Stimulated activated CD4-positive, alpha-beta T cell treated with anti-CD3 and anti-CD28 coated beads, Interleukin-1b, Interleukin-23, amount 100 ng/mL, for 4 hours (primary cell): ENCODE measurements at places on chromosomes 2 and 18.

GRCh38 chr18:31679791-31680432, 4.5 kb downstream of the B4GALT6 start:
- DNase-seq = no peak

DNA sequence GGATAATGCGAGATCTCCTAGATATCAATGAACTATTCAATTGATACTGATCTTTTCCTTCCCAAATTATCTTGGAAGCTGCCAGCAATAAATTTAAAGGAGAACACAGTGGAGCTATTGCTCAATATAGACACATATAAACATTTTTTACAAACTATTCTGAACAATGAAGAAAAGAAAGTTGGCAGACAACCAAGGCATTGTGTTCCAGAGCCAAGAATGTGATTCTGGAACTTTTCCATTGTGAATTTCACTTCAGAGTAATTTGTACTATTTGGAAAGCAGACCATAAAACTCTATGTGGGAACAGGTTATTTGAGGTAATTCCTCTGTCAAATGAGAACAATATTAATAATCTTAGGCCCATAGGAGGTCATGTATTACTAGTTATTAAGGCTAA, 588.2 kb downstream of the IRS1 start:
- no peak for DNase-seq

GRCh38 chr2:186099826-186100225, 361.2 kb downstream of the FSIP2 start:
- no peak for DNase-seq

GRCh38 chr2:134465228-134466105, 211.6 kb downstream of the MGAT5 start:
- no peak for DNase-seq

GRCh38 chr2:127511917-127512316, 14.4 kb downstream of the IWS1 start:
- no peak for DNase-seq

DNA sequence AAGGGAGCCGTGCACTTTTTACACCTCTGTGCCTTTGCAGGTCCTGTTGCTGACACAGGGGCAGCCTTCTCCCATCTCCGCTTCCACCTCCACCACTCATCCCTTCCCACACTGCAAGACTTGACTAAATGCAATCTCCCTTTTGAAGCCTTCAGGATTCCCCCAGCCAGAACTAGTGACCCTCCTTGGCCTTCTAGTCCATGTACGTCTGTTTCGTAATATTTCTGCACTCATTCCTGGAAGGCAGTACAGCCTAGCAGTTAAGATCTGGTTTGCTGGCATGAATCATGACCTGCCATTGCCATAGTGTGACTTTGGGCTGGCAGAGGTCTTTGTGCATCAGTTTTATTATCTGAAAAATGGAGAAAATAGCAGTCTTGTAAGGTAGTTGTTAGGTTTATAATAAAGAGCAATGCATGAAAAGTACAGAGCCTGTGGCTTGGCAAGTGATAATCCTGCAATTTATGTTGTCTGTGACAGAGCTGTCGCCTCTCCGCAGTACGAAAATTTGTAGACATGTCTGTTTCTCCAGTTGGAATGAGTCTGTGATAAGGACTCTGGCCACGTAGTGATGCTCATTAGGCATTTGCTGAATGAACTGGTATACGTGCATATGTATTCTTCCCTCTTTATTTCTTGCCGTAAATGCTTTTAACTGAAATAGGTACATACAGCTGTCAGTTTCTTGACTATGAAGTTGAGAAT, 36.7 kb downstream of the NCK2 start:
- no peak for DNase-seq

- no peak for DNase-seq
Measured at GRCh38 chr2:43303889-43304288, 77.5 kb upstream of the ZFP36L2 start.

GRCh38 chr2:217421834-217422233, 562.0 kb upstream of the TNP1 start:
- DNase-seq = no peak

- DNase-seq = no peak
Measured at GRCh38 chr18:59646228-59646962, 50.8 kb downstream of the CCBE1 start.

GRCh38 chr18:54734059-54734458, 94.2 kb upstream of the RAB27B start:
- DNase-seq = no peak

DNA sequence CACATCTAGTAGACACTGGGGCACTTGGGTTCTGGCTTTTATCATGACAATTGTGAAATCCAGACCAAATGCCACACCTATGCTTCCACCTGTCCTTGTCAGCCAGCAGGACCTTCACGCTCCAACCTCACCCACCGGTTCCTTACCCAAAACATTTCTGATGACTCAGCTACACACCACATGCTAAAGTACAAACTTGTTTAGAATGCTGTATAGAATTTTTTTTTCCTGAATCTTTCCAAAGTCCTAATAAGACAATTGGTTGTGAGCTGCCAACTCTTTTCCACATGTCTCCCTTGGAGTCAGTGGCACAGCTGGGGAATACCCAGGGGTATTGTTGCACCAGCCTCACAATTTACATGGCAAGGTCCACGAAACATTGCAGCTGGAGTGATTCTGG, 75.5 kb upstream of the LPIN2 start:
- DNase-seq = no peak

DNA sequence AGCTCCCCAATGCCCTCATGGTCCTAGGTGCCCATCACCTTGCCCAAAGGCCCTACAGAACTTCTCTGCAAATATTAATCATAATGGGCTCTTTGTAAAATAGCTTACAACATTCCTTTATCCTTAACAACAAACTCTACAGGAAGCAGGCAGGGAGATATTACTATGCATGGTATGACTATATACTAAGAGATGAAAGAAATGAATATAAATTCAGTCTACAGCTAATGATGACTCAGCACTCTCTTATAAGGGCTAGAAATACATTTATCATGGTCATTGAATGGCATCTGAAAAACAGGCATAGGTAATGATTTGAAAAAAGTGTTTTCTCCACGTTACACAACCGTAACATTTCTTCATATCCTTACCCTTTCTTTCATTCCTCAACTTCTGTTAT, 254.8 kb upstream of the DSEL start:
- no peak for DNase-seq

DNA sequence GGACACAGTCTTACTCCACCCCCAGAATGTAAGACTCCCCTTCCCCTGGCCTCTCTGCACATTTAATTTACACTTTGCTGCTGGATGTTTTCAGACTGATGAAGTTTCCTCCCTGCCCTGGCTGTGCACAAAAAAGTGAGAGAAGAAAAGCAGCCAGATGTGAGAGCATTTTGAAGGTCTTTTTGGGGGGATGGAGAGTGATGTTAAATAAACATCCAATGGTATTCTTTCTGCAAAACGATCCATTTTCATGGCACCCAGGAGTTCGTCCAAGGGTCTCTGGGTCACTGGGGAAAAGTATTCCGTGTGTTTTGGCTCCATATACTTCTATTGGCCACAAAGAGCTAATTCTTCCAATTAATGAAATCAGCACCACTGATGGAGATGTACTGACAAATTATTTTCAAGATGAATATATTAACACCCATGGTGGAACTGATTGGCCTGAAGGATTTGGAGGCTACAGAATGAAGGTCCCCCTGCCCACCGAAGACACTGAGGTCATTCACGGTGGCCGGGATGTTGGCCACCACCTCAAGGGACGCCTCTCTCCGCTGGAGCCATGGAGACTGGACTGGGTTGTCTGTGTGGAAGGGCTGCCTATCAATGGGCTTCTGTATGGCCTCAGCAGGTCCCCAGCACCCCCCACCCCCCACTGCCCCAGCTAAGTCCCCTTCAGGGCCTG, 107.6 kb upstream of the PKDCC start:
- no peak for DNase-seq

DNA sequence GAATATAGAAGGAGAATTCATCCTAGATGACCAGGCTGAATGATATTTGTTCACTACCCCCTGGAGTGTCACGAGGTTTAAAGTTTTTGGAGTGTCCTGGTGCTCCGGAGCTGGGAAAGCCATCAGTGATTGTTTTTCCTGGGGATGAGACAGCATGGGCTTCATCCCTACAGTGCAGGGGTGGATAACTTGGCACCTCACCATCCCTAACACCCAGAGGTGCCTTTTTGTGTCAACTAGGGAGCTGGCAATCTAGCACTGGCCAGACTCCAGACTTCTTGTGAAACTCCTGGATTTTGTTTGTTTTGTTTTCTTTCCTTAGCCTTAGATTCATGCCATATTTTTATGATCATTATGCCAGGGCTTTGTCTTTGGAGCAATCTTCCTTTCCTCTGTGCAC, 164.8 kb downstream of the PRKCE start:
- no peak for DNase-seq

DNA sequence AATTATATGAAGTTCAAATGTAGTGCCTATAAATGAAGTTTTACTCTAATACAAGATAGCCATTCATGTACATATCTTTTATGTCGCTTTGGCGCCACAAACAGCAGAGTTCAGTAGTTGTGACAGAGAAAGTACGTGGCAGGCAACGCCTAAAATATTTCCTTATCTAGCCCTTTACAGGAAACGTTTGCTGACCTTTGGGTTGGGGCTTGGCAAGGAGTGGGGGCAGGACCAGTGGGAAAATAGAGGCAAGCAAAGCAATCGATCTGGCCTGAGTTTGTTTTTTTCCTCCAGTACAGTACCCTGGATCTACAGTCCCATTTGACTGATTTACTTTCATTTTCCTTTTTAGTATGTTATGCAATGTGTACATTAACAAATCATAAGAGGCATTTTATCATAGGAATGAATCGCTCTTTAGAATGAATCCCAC, 13.1 kb downstream of the CCDC68 start:
- no peak for DNase-seq

DNA sequence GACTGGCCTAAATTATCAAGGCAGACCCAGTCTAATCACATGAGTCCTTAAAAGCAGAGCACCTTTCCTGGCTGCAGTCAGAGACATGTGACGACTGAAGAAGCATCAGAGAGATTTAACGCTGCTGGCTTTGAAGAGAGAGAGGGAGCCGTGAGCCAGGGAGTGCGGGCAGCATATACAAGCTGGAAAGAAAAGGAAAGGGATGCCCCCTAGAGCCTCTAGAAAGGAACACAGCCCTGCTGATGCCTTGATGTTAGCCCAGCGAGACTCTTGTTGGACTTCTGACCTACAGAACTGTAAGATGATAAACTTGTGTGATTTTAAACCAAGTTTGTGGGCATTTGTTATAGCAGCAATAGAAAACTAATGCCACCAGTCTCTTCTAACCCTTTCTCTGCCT, 58.1 kb downstream of the HEATR5B start:
- no peak for DNase-seq

DNA sequence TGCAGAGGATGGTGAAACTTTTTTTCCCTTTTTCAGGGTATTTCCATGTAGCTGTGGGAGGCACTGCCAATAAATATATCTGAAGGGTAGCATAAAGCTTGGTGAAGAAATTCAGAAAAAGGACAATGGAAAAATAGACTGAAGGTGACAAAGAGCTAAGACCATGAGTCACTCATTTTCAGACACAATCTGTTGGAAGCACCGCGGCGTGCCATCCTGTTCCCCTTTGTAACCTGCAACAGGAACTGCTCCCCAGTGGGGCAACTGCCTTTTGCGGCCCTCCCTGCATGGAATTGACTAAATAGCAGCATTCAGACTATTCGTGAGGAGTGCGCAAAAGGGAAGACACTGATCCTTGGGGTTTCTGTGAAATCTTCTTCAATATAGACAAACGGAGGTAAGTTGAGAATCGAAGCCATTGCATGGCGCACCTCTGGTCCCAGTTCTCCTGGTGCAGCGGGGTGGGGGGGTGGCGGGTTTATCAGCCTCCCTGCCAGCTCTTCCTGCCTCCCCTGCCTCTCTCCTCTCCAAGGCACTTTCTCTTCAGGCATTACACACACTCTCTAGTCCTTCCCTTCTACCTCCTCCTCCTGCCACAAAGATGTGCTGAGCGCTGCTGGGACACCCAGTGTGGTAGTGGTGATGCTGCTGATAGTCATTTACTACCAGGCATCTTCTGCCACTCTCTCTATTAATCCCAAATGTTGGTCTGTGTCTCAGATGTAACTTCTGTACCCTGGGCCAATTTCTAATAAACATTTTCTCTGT, 126.2 kb upstream of the TMEM200C start:
- no peak for DNase-seq

DNA sequence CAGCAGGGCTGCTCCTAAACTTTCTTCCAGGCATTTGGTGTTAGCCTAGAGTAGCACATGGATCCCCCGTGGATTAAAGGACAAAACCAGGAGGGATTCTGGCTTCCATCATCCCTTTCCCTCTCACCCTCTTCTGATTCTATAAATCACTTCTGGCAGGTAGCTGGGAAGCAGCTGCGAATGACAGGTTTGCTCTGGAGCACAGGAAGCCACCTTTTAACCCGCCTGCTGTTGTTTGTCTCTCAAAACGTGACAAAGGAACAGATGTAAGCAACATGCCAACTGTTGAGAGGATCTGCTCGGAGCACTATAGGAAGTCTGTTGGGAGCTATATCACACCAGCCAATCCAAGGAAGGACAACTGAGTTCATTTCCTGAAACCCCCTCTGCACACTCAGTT, 101.9 kb downstream of the ACTR2 start:
- DNase-seq = no peak

DNA sequence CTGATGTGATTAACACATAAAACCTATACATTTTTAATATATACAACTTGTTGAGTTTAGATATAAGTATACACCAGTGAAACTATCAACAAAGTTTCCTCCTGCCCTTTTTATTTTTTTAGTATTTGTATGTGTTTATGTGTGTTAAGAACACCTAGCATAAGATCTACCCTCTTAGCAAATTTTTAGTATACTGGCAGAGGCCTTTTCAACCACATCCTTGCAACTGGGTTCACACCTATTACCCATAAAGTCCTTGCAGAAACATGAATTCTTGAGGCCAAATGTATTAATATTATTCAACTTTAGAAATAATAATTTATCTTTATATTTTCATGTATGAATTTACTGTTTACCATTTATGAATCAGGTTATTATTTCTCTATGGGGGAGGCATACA, 119.7 kb upstream of the CRIM1 start:
- no peak for DNase-seq

DNA sequence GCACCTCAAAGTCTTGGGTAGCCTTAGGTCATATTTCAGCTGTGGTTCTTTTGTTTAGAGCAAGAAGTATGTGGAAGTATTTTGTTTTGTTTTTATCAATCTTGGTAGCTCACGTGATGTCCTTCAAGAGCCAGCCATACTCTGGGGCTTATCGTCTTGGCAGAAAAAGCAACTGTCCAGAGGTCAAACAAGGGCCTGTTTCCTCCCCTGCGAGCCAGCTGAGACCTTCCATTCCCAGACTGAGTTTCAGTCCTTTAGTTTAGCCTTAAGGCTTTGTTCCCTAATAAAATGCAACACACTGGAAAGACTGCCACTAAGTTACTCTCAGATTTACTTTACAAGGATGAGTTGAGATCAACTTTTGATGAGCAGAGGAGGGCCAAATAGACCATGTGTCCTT, 63.5 kb downstream of the TXNL1 start:
- no peak for DNase-seq
